Activated CD8-positive, alpha-beta memory T cell treated with anti-CD3 and anti-CD28 coated beads for 1 hour (primary cell): ENCODE measurements at places on chromosomes 6 and 20.

DNA sequence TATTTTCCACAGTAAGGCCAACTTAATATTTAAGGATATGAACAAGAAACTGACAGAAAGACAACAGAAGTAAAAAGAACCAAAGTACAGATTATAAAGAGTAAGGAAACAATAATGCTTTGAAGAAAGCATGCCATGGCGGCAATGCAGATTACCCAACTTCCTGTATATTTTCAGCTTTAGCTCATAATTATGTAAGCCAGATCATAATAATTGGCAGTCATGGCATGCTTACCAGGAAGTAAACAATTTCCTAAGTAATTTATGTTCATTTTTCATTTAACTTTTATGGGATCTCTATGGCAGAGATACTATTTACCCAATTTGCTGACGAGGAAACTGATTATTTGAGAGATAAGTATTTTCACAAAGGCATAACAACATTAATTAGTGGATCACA, 988.7 kb downstream of the HACE1 start:
- DNase-seq, result no peak

DNA sequence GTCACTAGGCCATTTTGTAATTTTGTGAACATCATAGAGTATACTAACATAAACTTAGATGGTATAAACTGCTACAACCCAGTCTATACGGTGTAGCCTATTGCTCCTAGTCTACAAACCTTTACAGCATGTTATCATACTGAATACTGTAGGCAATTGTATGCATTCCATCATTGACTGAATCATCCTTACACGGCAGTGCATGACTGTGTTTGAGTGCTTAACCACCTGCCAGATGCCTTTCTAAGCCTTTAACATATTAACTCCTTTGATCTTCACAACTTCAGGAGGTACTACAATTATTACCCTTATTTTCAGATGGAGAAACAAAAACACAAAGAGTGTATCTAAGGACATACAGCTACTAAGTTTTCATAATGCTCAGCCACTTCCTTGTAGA, 14.0 kb downstream of the DPPA5 start:
- no peak for DNase-seq

- DNase-seq, result no peak
These were observed 241.5 kb upstream of the RNF24 start for GRCh38 chr20:4256874-4257273.

- DNase-seq, result no peak
These were observed 445.9 kb upstream of the JARID2 start for GRCh38 chr6:14799928-14800327.

DNA sequence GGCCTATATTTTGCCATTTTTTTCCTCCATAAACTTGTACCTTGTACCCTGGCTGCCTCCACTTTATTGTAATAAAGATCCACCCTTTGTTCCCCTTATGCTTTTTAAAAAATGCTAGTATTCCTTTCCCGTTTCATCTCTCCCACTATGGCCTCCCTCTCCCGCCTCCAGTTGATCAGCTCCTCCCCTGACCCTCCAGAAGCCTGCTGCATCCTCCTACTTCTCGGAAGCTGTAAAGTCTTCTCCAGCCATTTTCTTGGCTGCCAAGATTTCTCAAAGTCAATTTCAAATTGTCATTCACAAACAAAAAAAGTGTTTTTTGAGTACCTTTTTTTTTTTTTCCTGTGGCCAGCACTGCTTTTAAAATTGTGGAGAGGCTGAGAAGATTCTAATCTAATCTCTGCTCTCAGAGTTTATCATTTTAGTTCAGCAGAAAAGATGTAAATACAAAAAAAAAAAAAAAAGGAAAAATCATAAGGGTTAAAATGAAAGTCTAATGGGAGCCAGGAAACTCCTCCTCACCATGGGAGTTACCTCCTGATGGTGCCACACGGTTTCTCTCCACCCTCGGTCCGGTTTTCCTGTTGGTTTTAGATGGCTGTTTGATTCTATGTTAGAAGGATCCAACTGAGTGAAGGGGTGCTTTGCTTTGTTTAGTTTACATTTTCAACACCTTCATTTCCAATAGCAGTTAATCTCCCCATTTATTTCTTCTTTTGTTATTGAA, 103.0 kb upstream of the KCNK16 start:
- no peak for DNase-seq
